ENCODE measurements at places on chromosomes 3 and 15.

- no peak for DNase-seq
Measured at GRCh38 chr15:81196576-81197254, at the start of gene IL16. IL16 (plus strand) TSS chr15:81196879; CDS start chr15:81225400, 28,521 bp downstream.

GRCh38 chr15:93058904-93059427 lies 30.0 kb downstream of the RGMA start:
- DNase-seq = no peak

- peak; percentile 71 for DNase-seq
Measured at GRCh38 chr15:32873284-32874114, 155.7 kb downstream of the GREM1 start.

GRCh38 chr3:29083081-29083480 lies 197.8 kb upstream of the RBMS3 start:
- DNase-seq = no peak

Measured in ELR (cell line).